ENCODE measurements at places on chromosomes 3 and 15.

- DNase-seq: no peak
Observed at GRCh38 chr3:178342111-178342510, 194.1 kb upstream of the KCNMB2 start.

- no peak for DNase-seq
Observed at GRCh38 chr3:170905862-170906261, 2.6 kb downstream of the EIF5A2 start.

DNA sequence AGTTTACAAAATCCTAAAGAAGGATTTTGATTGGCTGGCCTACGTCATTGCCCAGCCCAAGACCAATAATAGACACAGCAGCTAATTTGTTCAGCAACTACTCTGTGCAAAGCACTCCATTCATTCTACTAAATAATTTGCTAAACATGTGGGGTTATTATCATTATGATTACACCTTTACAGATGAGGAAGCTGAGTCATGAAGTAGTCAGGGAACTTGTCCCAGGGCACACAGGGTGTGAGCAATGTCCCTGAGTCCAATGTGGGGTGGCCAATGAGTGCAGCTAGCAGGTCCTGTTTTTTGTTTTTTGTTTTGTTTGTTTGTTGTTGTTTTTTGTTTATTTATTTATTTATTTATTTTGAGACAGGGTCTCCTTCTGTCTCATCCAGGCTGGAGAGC, 183.6 kb downstream of the ABHD5 start:
- no peak for DNase-seq

- DNase-seq: no peak
Observed at GRCh38 chr3:94912656-94913055, 849.8 kb downstream of the NSUN3 start.

GRCh38 chr3:156217674-156218352, 97.4 kb downstream of the KCNAB1 start:
- DNase-seq: no peak

DNA sequence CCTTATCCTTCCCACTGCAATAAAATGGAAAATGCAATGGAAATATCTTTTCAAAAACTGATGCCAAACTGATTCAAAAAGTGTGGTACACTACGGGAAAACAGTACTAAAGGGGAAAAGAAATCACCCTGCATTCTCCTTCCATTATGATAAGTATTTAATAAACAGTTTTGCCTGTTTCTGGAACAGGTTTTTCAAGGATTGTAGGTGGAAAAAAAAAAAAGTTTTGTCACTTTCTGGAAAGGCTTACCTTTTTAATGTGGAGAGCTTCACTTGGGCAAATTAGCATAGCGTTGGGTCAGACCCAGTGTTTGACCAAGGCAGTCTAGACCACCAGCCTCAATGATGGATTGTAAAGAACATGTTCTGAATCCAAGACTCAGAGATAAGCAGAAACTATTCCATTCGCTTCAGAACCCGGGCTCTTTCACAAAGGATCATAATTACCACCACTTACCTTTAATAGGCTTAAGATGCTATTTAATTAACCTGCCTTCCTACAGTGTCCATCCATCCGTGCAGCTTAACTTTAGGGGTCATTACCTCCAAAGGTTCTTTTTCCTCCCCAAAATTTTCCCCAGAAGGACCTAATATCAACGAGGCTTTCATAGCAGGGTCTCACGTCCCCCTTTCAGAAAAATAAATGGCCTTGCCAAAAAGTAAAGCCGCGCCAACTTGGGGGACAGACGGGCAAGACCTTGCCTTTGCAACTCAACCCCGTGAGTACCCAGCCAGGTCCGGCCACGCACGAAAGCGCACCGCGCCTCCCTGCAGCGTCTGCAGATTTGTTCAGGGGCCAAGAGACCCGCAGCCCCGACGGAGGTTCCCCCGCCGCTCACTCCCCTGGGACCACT, 1.0 kb downstream of the DCBLD2 start:
- no peak for DNase-seq

GRCh38 chr15:99504823-99505551, 60.8 kb upstream of the MEF2A start:
- no peak for DNase-seq

GRCh38 chr3:142319094-142319493, 93.7 kb upstream of the GK5 start:
- no peak for DNase-seq

DNA sequence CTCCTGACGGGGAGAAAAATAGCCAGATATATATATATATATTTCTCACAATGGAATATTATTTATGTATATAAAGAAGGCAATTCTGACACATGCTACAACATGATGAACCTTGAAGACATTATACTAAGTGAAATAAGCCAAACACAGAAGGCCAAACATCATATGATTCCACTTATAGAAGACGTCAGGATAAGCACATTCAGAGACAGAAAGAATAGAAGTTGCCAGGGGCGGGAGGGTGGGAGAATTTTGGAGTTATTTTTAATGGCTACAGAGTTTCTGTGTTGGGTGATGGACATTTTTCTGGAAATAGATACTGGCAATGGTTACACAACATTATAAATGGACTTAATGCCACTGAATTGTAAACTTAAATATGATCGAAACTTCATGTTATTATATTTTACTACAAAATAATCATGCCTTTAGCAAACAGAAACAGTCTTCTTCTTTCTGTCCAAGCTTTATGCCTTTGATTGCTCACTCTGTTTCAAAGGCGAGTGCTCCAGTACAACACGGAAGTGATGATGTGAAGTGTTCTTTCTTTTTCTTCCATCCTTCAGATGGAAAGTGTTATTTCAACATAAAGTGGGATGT, 514.0 kb downstream of the OCA2 start:
- DNase-seq: no peak
